ENCODE measurements at places on chromosomes 7 and 10.

- DNase-seq: no peak
These were observed 406.3 kb downstream of the GALNT17 start for GRCh38 chr7:71538210-71538609.

DNA sequence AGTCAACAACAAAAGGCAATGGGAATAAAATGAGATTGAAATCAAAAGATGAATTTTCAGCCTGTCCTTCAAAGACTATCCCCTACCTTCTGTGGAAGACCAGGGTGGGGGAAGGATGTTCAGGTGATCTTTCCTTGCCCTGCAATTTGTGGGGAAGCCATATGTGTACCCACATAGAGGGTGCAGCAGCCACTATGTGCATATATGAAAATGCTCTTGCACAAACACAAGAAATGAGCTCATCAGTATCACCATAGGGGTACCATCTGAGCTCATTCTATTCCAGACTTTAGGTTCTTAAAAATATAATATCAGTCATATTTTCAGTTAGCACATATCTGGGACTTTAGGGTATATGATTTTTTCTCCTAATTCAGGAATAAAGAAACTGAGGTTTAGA, 17.7 kb downstream of the GIMAP5 start:
- DNase-seq: no peak

DNA sequence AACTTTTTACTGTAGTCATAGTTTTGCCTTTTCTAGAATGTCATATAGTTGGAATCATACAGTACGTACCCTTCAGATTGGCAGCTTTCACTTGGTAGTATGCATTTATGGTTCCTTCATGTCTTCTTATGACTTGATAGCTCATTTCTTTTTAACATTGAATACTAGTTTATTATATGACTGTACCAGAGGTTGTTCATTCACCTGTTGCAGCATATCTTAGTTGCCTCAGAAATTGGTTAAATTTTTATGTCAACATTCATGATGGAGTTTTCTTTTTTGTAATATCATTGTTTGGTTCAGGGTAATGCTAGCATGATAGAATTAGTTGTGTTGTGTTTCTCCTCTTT, 94.8 kb upstream of the CDK13 start:
- no peak for DNase-seq

- DNase-seq: no peak
These were observed 27.2 kb upstream of the ATP6V0A4 start for GRCh38 chr7:138825049-138825721.

- DNase-seq: no peak
These were observed 219.0 kb upstream of the CSTF2T start for GRCh38 chr10:51918440-51918839.

DNA sequence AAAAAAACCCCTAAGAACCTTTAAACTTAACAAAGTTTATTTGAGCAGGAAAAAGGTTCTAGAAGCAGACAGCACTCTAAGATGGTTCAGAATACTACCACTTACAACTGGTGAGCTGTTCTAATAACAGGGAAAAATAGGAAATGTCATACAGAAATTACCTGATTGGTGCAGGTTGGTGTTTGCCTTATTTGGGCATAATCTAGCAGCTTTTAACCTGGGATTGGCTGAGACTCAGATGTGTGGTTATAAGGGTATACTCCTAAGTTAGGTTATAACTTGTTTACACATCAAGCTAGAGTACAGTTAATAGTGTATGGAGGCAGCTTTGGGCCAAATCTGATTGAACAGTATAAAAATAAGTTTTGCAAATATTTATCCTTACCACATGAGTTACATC, 59.8 kb downstream of the MAPK8 start:
- no peak for DNase-seq

DNA sequence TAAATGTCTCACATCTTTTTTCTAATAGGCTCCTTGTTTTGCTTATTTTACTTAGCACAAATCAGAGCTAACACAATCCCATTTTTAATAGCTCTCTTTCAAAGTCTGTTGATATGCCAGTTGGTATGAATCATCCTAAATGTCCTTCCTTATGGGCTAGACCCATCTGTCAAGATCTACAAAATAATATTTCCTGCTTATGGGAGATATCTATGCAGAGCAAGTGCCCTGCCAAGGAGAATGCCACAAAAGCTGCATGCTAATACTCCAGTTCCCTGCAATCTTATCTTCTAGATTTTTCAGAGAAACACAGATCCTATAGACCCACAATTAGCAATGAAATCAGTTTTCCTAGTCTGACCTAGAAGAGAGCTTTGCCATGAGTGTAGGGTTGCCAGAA, 230.8 kb upstream of the NPVF start:
- no peak for DNase-seq

DNA sequence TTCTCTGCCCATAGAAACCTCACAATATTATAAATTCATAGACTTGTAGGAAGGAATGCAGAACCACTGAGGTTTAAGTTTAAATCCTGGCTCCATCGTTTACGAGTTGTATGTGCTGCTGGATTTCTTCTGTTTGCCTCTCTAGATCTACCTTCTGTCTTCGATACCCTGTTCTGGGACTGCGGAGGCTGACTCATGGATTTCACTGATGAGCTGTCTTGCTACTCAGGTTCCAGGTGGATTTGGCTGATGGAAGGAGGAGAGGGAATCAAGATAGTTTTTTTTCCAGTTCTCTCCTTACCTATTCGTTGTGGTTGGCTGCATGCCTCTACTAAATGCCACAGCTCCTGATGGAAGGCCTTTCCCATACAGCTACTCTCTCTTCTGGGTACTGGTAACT, 375.8 kb downstream of the REEP3 start:
- no peak for DNase-seq

DNA sequence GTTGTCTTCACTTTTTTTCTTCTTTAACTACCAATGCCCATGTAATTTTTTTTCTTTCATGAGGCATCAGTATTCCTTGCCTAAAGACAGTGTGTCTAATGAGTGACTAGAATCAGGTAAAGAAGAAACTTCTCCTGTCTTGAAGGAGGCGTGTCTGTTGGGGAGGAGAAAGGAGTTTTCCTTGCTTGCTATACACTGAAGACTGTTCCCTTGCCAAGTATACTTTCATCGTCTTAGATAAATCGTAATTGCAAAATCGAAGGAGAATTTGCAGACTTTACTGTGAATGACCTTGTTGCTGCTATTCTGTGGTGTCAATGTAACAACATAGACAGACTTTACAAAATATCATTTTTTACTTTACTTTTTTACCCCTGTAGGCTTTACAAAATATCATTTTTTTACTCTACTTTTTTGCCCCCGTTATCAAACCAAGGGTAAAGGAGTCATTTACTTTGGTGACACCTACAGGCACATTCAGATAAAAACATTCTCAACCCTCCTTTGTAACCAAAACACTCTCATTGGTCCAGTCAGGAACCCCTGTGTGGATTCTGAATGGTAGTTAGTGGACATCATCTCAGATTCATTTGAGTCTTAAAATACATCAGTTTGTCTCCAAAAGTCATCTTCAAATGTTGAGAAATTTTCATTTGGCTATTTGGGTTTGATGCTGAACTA, 232.4 kb downstream of the AHR start:
- DNase-seq: no peak

DNA sequence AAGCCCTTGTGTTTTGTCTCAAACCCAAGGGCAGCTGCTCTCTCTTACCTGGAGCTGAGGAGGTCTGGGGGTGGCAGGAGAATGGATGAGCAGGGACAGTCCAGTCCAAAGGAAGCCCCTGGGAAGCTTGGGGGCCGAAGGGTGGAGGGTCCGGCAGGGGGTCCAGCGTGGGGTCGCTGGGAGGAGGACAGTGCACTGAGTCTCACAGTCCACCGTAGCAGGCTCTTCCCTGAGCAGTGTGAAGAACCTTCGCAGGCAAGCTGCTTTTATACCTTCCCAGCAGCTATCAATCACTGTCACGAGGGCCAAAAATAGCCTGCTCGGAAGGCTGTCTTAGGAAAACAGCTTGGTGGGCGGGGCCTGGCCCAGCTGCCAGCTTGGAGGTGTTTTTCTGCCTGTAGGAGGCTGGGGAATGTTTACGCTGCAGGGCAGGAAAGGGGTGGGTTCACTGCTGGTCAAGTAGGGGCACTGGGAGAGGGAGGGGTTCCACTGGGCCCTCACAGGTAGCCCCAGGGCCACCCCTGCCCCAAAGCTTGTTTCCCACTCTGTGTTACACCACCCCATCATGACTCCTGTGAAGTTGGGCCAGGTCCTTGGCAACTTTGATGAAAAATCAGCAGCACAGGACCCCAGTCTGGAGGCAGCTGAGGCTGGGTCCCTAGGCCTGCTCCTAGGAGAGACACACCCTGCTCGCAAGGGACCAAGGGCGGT, at the start of gene DEPP1:
TSS of gene DEPP1 (minus strand) at position 240 of the 711 bp plus-strand sequence. CDS start 779 bp downstream, outside the sequence.
- no peak for DNase-seq

DNA sequence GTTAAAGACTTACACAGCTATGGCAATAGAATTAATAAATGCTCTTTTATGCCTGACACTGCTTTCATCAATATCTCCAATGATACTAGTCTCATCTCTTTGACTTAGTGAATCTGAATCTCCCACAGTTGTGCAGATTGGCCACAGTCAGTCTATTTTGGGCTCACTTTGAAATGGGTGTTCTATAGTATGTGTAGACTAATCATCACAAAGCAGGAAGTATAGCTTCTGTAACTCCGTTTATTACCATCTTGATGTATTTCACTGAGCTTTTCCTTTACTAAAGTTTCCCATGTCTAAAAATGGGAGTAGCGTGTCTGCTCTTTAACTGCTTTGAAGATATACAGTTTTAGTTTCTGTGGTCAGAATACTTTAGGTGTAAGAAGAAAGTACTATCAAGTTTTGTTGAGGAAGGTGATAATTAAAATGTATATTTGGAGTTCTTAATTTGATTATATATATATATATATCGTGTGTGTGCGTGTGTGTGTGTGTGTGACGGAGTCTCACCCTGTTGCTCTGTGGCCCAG, 70.1 kb downstream of the ST7 start:
- DNase-seq: no peak

DNA sequence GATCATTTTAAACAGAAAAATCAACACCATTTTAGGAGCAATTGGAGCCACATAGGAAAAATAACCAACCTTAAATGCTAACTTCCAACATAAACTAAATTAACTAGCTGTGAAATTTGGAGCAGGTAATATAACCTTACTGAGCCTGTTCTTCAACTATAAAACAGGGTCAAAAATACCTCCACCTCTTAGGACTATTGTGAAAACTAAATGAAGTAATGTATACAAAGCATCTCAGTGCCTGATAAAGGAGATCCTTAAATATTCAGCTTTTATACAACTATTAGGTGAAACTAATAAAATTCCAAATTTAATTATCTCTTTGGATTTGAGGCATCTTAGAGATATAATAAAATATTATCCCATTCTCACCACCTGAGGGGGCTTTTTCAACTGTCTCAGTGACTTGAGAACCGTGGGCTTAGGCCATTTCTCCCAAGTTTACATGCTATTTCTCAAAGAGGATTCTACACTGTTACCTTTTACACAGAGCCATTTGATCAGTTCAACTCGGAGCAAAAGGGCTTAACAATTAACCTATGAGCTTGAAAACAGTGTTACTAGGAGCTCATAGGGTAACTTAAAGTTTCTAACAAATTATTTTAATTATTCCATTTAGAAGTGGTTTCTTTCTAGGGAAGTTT, 165.0 kb upstream of the ASAH2 start:
- no peak for DNase-seq

DNA sequence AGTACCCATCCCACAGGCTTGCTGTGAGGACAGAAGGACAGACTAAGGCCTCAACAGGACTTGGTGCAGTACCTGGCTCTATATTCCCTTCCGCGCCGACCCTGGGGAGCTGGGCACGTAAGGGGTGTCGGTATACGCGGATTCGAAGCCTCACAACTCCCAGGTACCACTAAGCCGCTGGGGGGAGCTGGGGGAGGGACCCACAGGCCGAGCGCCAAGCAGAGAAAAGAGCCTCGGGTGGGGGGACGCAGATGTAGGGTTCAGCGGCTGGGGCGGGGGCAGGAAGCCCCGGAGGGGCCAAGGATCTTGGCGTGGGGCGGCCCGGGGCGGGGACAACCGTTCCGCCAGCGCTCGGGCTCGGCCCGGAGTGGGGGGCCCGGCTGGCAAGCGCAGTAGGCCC, 126.4 kb upstream of the ZNF746 start:
- no peak for DNase-seq

DNA sequence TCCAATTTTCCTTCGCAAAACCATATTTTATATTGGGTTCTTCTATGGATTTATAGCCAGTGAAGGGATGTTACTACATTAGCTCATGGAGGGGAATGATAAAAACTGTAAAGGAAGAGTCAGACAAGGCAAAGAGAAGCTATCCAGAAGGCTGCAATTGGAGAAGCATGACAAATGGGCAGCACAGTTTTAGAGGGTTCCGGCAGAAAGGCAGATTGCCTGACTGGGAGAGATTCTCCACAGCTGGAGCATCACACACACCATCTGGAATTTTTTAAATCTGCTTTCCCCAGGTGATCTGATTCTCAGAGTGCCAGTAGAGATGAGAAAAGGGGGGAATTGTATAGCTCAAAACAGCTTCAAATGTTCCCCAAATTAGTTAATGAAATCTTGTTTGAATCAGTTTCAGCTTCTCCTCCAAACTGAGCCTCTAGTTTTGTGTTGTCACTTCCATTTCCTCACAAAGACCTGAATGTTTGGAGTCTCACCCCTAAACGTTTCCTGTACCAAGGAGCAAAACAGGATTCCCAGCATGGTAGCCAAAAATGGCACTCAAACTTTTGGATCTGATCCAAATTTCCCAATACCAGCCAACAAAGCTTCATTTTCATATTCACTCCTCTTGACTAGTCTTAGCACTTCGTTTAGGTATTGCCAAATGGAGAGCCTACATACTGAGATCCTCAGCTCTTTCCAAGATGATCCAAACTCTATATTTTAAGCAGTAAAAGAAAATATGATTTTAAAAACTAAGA, 177.5 kb downstream of the HPSE2 start:
- no peak for DNase-seq

- DNase-seq: no peak
These were observed 36.0 kb downstream of the DNAJB9 start for GRCh38 chr7:108605559-108606201.

GRCh38 chr7:11613292-11613930, 218.6 kb downstream of the THSD7A start:
- DNase-seq: no peak

DNA sequence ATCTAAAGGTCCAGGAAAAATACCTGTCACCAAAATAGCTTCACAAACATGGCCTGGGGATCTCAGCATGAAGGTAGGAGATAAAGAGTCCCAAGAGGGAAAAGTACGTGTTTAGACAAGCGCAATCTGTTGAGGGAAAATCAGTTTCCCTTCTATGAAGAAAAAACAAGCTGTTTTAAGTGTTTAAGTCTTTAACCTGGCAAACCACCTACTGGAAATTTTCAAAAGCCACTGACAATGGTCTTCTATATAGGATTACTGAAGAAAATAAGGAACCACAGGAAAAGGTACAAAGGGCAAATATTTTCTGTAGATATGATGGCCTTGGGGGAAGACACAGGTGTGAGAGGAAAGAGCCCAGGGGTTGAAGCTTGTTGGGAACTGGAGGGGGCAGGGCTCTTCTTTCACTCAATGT, 21.2 kb downstream of the ALDH18A1 start:
- DNase-seq: no peak

- DNase-seq: no peak
These were observed 4.6 kb upstream of the INPP5A start for GRCh38 chr10:132532749-132533560.

- DNase-seq: no peak
These were observed 144.1 kb downstream of the GNAI1 start for GRCh38 chr7:80278737-80279136.

All from posterior cingulate gyrus (tissue), 11 donors.